Thyroid gland (tissue), 4 donors: ENCODE measurements at places on chromosomes 5 and 9.

DNA sequence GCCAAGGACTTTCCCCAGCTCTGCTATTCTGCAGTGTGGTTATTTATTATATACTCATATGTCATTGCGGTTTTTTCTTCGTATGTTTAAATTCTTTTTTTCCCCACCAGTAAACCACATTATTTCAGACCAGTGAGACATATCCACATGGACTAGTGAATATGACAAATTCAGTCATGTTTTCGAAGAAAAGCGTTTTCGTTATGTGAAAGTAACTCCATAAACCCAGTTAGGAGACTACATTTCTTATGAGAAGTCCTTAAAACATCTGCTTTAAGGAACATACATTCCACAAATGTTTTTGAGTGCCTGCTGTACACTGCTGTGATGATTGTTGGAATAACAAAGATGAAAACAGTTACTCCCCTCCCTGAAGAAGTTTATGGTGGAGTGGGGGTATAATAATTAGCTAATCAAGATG is 591.8 kb upstream of the CLINT1 start:
- DNase-seq = no peak

DNA sequence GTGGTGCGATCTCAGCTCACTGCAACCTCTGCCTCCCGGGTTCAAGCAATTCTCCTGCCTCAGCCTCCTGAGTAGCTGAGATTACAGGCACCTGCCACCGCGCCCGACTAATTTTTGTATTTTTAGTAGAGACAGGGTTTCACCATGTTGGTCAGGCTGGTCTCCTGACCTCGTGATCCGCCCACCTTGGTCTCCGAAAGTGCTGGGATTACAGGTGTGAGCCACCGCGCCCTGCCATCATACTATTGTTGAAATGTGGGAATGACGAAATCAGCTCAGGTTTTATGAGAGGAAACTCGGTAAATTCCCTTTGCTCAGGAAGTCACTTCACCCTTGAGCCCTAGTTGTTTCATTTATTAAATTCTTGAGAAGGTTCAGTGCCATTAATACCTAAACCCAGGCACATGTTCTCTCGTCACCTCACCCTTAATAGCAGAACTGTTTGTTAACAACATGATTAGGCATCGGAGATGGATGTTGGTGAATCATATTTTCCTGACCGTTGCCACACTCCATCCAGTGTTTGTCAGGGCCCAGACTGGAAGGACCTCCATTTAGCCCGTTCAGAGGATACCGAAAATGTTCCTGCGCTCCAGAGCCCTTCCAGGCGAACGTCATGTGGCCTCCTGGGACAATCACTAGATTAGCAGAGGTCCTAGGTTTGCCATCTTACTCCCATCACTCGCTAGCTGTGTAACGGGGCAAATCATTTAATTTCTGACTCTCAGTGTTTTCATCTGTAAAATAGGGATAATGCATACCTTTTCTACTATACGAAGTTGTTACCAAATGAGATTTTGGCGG is 20.0 kb upstream of the CREBRF start:
- peak; percentile 36 for DNase-seq

- no peak for DNase-seq
These were observed 45.0 kb downstream of the IRF1 start for GRCh38 chr5:132445640-132445923.

GRCh38 chr9:116604251-116604650 is 82.9 kb upstream of the TRIM32 start:
- no peak for DNase-seq

DNA sequence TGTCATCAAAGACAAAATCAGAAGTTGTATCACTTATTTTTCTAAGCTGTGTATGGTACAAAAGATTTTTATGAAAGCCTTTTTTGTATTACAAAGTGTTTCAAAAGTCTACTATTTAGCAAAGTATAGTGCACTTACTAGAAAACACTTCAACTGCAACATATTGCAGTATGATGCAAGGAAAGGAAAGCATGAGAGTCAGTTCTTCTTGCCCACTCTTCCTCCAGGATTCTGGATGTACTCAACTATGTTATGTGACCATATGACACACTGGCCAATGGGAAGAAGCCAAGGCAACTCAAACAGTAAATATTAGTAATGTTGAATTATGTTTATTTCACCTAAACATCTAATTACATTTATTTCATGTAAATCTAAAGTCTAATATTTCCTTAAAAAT is 49.5 kb upstream of the TYRP1 start:
- no peak for DNase-seq

- no peak for DNase-seq
These were observed 105.8 kb downstream of the ROR2 start for GRCh38 chr9:91844190-91844589.
